ENCODE measurements at places on chromosomes 6 and 20.

GRCh38 chr20:57503035-57503658 lies 21.8 kb downstream of the CTCFL start:
- peak; percentile 47 for DNase-seq

GRCh38 chr6:125233202-125233601 lies 68.6 kb downstream of the HDDC2 start:
- no peak for DNase-seq

- DNase-seq = no peak
Measured at GRCh38 chr20:62089393-62089792, 23.7 kb upstream of the TAF4 start.

DNA sequence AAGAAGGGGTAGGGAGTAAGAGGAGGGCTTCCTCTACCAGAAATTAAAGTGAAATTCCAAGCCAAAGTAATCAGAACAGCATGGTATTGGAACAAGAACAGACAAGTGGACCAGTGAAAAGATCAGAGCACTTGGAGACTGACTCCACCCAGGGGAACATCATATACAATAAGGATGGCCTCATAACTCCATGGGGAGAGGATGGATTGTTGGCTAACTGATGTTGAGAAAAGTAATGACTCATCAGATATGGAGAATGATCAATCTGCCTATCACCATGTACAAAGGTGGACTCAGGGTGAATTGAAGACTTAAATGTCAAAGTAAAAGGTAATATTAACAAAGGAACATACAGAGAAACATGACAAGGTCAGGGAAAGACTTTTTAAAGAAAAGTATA lies 12.8 kb downstream of the SLC22A3 start:
- DNase-seq = no peak

DNA sequence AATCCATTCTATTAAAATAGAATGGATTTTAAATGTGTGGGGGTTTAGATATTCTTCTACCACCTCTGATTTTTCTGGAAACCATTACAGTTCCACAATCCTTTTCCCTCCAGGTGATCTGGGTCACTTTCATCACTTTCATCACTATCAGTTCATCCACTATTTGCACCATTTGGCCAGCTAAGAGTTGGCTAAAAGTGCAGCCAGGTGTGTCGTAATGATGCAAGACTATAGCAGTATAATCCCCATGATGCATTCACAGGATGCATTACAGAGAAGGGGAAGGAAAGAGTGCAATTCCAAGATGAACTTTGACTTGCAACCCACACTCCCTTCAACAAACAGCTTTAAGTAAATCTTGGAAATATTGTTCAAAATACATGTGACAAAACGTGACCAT lies 4.9 kb downstream of the FUCA2 start:
- no peak for DNase-seq

- DNase-seq = no peak
Measured at GRCh38 chr6:161134550-161135298, 139.1 kb downstream of the AGPAT4 start.

- no peak for DNase-seq
Measured at GRCh38 chr6:137903274-137903932, 36.3 kb downstream of the TNFAIP3 start.

- DNase-seq = no peak
Measured at GRCh38 chr6:131469130-131469529, 103.9 kb upstream of the ARG1 start.

Measured in GM12864 (cell line).